Upper lobe of left lung (tissue), 6 donors: ENCODE measurements at places on chromosomes 2 and 18. TPM values are rescaled to one million over a fixed set of nuclear protein-coding genes. Genes with fewer than 3 reads are reported as not detected.

GRCh38 chr2:86239326-86239725 lies 40.1 kb downstream of the MRPL35 start:
- no peak for DNase-seq

- DNase-seq: no peak
Measured at GRCh38 chr2:30046979-30047378, 99.8 kb upstream of the YPEL5 start.

Gene MGAT4A
- total RNA-seq: 58.8 TPM

DNA sequence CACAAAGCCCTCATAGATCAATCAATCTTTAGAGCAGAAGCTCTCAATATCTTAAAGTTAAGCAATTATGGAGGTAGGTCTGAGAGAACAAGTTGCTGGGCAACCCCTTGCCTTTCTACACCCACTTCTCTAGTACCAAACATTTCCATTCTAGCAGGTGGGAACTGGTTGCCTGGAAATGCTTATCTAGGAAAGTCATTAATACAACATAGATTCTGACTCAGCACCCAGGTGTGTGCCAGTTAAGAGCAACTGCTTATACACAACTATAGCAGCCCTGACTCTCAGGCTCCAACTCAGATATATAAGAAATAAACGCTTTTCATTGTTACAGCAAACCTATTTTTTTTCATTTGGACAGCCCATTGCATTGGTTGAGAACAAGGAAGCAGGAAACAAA lies 237.7 kb downstream of the IRS1 start:
- peak; percentile 22 for DNase-seq

DNA sequence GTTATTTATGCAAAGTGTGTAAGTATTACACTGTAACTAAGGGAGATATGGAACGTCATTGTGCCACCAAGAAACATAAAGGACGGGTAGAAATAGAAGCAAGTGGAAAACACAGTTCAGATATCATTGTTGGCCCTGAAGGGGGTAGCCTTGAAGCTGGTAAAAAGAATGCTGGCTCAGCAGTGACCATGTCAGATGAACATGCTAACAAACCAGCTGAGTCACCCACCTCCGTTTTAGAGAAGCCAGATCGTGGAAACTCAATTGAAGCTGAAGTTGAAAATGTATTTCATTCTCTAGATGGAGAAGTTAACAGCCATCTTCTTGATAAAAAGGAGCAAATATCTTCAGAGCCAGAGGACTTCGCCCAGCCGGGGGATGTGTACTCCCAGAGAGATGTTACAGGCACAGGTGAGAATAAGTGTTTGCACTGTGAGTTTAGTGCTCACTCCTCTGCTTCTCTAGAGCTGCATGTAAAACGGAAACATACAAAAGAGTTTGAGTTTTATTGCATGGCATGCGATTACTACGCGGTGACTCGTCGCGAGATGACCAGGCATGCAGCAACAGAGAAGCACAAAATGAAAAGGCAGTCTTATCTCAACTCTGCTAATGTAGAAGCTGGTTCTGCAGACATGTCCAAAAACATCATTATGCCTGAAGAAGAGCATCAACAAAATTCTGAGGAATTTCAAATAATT lies 36.1 kb downstream of the ZNF407 start:
- no peak for DNase-seq

DNA sequence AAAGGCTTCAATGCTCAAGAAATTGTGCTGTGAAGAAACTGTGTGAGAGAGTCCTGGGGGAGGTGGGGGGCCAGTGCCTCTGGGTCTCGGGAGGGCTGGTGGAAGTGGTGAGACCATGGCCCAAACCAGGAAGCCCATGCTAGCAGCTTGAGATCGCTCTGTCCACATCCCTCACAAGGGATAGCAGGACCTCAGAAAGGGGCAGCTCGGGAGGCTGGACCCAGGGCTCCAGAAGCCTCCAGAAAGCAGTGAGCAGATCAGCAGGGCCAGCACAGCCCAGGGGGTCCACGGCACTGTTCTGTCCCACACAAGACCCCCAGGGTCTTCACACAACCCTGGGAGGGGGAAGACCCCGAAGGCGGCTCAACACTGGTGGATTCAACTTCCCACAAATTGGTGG lies 24.1 kb downstream of the ST8SIA5 start:
- DNase-seq: no peak

GRCh38 chr2:88684519-88684918 lies 7.0 kb upstream of the RPIA start:
- no peak for DNase-seq

Gene PLCD4
- total RNA-seq: 0.40 TPM

GRCh38 chr2:153391131-153391530 lies 87.4 kb downstream of the RPRM start:
- DNase-seq: no peak

Gene IL1RL2
- 1.4 TPM for total RNA-seq

- no peak for DNase-seq
Measured at GRCh38 chr2:48668992-48669391, 51.3 kb downstream of the GTF2A1L start.

GRCh38 chr2:46229134-46230063 lies 67.8 kb upstream of the EPAS1 start:
- DNase-seq: no peak

GRCh38 chr2:209424199-209424701 lies 403 bp downstream of the MAP2 start:
- DNase-seq: no peak

GRCh38 chr2:8606226-8606625 lies 75.6 kb upstream of the ID2 start:
- DNase-seq: no peak

GRCh38 chr2:120552800-120553481 lies 182.7 kb upstream of the GLI2 start:
- DNase-seq: peak; percentile 87

GRCh38 chr2:227867386-227867785 lies 4.0 kb upstream of the DAW1 start:
- DNase-seq: no peak

- DNase-seq: no peak
Measured at GRCh38 chr2:46504685-46505471, 25.5 kb downstream of the TMEM247 start.

DNA sequence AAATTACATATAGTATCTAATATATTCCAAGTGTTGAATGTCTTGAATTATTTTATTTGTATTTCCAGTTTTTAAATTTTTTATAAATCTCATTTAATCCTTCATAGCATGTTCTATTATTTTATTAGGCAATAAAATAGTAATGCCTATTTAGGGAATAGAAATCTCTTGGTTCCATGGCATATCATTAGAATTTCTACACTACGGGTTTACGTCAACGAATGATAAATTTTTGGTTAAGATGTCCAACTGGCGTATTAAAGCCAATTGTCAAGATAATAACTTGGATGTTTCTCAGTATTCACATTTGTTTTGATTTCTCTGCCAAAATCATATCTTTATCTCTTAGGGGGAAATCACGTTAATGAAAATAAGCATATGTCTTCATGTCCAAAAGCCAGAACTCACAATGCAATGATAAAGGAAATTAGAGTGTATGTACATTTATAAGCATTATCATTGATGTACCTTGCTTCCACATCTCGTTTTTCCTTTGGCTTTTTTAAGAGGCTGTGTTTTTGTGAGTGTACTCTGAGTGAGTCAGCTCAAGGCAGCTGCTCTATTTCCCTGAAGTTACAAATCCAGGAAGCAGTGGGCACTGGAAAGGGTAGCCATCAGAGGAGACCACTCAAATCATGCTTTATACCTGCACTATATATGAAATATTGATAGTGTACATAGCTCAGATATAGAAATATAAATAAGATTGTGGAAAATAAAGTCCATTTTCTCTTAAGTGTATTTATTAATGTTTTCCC lies 115.8 kb upstream of the PDE1A start:
- DNase-seq: no peak
